ENCODE measurements at places on chromosomes 1 and 21.

GRCh38 chr1:20105856-20106255, 13.5 kb downstream of the PLA2G2D start:
- no peak for DNase-seq

DNA sequence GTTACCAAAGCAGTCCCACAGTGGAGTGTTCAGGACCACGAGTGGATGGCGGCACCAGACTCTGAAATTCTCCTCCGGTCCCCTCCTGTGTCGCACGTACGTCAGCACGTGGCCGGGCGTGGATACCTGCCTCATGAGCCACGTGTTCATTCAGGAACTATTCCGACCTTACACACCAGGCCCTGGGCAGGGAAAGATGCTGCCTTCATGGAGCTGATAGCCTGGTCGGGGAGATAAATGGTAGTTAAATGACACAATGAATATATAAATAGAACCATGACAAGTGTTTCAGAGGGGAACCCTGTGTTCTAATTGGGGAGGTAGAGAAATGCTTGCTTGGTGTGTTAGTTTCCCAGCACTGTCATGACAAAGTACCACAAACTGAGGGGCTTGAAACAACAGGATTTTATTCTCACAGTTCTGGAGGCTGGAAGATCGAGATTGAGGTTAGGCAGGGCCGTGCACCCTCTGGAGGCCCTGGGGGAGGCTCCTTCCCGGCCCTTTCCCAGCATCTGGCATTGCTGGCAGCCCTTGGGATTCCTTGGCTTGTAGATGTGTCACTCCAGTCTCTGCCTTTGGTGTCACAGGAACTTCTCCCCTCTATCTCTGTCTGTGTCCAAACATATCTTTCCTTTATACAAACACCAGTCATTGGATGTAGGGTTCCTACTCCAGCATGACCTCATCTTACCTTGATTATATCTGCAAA, 28.9 kb upstream of the GPR137B start:
- DNase-seq: no peak

- DNase-seq: peak; percentile 35
Measured at GRCh38 chr1:243508303-243508713, 252.5 kb downstream of the SDCCAG8 start.

DNA sequence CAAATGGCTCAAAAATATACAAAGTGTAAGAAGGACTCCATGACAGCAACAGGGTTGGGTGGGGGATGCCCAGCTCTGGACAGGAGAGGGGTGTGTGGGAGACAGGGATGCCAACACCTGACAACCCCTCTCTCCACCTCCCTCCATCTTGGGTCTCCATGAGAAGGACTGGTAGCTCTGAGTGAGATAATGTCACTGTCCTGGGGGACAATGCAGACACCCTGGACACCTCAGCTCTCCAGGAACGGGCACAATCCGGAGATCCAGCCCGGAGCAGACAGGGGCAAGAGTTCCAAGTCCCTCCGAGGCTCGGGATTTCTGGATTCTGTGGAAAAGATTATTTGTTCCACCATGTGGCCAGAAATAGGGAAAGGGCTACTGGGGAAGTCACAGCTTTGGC, 122.5 kb downstream of the GLIS1 start:
- no peak for DNase-seq

GRCh38 chr1:26418865-26419349, 8.3 kb downstream of the LIN28A start:
- DNase-seq: no peak

DNA sequence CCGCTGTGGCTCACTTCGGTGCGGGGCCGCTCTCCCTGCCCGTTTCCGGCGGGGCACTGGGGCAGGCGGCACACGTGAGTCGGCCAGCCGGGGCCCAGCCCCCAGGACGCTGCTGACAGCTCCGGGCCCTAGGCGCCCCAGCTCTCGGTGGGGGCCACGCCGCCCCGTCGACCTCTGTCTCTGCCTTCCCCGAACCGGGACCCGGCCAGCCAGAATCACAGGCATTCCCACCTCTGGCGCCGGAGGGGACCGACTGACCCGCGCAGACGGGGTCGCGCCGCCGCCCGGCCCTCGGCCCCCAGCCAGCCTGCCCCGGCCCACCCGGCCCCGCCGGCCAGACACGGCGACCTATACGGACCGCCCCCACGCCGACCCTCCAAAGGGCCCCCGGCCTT, 755 bp downstream of the SCMH1 start:
- peak; percentile 52 for DNase-seq

GRCh38 chr1:48470950-48471690, 884 bp downstream of the SPATA6 start:
- no peak for DNase-seq

DNA sequence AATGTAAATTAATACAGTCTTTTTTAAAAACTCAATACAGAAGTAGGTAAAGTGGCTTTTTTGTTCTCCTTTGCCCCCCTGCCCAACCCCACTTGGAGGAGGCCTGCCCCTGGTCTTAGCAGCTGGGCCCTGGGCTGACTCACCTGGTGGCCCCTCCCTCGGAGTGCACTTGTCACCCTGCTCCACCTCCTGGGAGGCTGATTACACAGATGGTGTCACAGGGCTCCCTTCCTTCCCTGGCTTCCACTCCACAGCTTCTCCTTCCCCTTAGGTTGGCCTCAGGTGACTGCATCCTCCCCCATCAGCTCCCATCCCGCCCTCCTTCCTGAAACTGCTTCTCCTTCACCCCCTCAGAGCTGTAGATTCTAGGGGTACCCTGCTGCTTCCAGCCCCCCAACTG, 11.7 kb upstream of the CAPN9 start:
- DNase-seq: no peak

- DNase-seq: no peak
Measured at GRCh38 chr1:24101796-24102586, 9.9 kb downstream of the MYOM3 start.

GRCh38 chr21:39952265-39952664, 85.0 kb downstream of the PCP4 start:
- no peak for DNase-seq

- no peak for DNase-seq
Measured at GRCh38 chr21:10575311-10575667, 53.9 kb downstream of the TPTE start.

DNA sequence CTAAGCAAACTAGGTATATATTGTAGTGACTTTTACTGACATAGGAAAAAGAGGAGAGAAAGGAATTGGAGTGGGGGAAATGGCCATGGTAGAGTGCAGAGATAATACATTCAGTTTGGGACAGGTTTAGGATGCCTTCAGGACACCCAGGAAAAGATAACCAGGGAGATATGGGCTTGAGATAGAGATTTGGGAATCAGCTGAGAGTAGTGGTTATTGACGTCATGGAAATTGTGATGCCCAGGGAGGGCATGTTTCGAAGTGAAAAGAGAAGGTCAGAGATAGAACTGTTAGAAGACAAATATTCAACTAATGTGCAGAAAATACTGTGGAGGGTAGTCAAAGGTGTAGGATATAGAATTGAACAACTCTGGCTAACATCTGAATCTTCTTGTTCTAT, 40.6 kb downstream of the CAMSAP2 start:
- no peak for DNase-seq

DNA sequence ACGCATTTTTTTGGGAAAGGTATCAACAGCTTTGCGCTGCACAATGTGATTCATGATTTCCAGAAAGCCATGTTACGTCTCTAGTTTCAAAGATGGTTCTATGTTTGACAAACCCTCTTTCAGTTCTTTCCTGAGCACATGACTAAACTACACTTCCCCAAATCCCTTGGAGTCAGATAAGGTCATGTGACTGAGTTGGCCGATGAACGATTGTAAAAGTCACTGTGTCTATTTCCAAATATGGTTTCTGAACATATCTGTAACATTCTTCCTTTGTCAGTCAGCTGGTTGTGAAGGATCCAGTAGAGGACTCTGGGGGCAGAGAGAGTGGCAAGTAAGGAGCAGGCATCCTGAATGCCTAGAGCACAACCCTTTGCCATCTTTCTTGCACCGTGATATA, 35.4 kb downstream of the TMPRSS15 start:
- DNase-seq: no peak

GRCh38 chr1:4530166-4530785, 124.1 kb upstream of the AJAP1 start:
- no peak for DNase-seq

GRCh38 chr1:200364091-200364759, 45.6 kb downstream of the ZNF281 start:
- DNase-seq: no peak

- DNase-seq: no peak
Measured at GRCh38 chr1:96384611-96385010, 337.0 kb upstream of the PTBP2 start.

GRCh38 chr1:15954316-15954715, 21.6 kb downstream of the ZBTB17 start:
- no peak for DNase-seq

DNA sequence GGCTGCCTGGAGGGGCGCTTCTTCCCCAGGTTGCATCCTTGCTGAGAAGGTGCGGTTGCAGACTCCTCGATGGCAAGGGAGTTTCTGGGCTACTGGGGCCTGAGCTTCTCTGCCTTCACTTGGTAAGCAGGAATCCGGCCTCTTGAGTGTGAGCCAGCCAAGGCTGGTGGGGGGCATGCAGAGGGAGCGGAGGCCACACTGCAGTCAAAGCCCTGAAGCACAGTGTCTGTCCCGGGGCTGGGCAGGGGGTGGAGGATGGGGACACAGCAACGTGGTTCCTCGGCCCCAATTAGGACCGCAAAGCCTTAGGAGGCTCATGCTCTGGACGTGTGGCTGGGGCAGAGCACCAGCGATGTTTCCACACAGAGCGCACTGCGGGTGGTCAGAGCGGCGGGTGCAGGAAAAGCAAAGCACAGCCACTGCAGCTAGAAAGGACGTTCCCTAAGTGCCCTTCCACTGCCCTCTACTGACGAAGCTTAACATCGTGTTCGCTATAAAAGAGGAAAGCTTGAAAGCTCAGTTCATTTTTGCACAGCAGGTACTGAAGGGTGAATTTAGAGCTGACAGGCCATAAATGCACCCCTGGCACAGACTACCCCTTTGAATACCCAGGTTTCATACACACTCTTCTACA, 60.7 kb upstream of the COG2 start:
- no peak for DNase-seq

DNA sequence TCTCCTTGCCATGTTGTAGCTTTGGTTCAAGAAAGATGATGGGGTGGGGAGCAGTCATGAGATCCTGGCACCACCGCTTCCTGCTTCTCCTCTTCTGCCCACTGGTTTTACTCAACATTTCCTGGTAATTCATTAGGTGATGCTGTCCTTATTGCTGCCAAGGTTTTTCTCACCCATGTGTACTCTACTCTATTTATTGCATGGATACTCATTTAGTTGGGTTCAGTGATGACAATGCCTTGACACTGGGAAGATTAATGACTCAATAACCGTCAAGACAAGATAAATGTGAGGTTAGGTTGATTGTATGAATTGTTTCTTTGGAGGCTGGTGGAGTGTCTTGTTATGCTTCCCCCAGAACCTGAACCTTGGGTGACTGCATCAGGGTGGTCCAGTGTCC, 484.2 kb downstream of the SIPA1L2 start:
- no peak for DNase-seq

DNA sequence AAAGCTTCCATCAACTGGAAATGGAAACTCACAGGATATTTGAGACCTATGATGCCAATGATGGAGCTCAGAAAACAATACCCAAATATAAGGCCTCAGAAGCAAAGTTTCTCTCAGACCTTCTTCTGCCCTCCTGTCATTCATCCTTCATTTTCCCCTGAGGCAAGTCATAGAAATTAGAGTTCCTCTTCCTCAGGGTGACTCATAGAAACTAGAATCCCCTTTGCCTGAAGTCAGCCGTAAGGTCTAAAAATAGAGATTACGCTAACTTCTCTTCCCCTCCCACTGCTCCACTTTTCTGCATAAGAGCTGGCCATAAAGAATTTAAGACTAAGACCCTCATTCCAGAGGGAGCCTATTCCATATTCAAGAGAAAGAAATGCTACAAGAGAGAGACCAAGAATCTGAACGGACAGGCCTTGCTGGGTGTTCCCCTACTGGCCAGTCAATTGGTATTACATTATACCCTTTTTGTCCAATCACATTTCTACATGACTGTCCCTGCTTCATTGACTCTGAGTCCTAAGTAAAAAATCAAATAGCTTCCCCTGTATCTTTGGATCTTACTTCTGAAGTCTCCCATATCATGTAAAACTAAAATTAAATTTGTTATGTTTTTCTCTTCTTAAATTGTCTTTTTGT, 994.9 kb downstream of the ADGRL2 start:
- DNase-seq: no peak

DNA sequence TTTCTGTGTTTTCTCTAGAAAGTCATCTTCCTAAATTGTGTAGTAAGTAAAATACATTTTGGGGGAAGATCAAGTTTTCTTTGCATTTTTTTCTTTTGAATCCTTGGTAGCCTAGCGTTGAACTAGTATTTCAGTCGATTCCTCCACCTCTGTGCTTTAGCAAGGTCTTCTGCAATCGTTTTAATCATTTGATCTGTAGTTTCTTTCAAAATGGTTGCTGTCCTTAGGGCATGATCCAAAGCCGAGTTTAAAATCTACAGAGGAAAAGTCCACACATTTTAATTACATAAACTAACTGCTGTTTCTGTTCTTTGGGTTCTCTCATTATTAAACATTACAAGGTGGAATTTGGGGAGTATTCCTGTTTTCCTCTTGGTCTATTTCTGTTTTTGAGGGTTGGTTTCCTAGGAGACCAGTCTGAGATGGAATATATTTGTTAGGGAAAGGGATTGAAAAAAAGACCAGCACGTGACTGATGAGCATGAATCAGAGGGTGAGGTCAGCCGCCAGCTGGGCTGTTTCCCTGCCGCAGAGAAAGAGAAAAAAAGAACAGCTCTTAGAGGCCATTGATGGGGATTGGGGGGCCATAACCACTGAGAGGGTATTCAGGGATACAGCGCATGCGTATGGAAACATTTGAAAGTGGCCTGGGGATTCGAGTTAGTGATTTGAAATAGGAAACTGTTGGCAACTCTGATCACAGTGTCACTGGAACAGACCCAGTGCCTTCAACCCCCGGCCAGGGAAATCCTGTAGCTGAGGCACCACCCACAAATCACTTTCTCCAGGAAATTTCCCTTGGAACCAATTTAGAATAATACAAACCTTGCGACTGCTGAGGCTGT, 40.6 kb downstream of the AKNAD1 start:
- DNase-seq: peak; percentile 91

Measured in anterior cingulate cortex (tissue), 58 donors.